Immature natural killer cell (primary cell): ENCODE measurements at places on chromosomes 16 and 17. TPM values are rescaled to one million over a fixed set of nuclear protein-coding genes. Genes with fewer than 3 reads are reported as not detected.

- H3K4me1 ChIP-seq = peaks cover 10% of the 10 kb centered on the region
- H3K36me3 ChIP-seq = no peaks in the 10 kb centered on the region
- no peak overlapping the region for H3K4me3 ChIP-seq
- H3K27ac ChIP-seq = no peak overlapping the region
- no peak for DNase-seq
Measured at GRCh38 chr17:73933871-73934270, 269.6 kb upstream of the RPL38 start.

DNA sequence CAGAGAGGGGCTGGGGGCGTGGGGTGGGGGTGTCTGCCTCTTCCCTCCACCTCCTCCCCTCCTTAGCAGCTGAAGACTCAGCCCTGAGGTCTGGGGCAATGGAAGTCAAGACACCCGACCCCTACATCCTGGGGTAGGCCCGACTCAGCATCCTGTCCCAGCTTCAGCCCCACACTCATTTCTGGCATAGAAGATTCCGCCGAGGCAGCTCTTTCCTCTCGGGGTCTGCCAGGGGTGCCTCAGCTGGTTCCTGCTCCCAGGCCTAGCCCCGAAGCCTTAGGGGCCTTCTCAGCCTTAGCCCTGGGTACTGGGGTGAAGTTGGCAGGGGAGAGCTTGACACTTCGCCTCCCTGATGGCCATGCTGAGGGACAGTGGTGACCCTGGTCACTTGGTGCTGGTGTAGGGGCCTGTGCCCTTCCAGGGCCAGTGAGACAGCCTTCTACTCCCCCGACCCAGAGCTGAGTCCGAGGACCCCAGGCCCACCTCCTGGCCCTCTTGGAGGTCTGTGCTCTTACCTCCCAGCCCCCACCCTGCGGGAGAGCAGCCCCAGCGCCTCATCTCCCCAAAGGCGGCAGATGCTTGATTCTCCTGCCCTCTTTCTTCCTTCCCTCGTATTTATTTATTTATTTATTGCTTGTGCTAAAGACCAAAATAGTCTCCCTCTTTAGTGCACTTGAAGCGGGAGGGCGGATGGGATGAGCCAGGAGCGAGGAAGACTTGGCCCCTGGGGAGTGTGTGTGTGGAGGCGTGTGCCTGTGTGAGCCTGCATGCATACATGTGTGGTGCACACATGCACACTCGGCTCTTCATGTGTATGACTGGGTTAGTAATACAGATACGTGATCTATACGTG lies 42.5 kb downstream of the KCNJ12 start:
- no peaks in the 10 kb centered on the region for H3K27me3 ChIP-seq
- no peak overlapping the region for H3K4me3 ChIP-seq
- H3K36me3 ChIP-seq = no peaks in the 10 kb centered on the region
- no peaks in the 10 kb centered on the region for H3K4me1 ChIP-seq
- no peak for DNase-seq

DNA sequence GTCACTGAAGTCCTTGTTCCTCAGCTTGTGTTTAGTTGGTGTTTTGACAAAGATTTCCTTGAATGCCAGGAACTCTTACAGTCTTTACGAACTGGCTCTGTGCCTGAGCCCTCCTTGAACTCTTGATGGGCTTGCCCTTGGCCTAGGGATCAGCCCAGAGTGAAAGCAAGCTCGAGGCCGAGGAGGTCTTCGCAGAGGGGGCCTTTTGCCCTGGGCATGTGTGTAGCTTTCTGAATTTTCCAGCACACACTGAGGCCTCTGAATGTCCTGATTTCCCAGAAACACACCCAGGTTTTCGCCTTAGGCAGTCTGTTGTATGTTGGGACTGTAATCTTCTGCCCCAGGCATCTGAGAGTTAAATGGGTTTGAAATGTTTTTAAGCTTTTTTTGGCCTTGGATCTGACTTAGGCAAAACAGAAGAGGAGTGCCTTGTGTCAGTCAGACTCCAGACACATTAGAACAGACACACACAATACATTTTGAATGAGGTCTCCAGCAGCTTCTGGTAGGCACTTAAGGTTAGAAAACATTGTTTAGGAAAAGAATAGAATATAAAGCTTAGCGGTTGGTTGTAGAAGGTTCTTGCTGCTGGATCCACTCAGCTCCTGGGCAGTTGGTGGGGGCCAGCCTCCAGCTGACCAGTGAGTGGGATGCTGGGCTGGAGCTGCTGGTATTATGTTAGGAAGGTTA lies 17.1 kb downstream of the FOXK2 start:
- H3K36me3 ChIP-seq = no peaks in the 10 kb centered on the region
- H3K27ac ChIP-seq = peak overlapping the region; percentile 71
- peaks cover 1% of the 10 kb centered on the region for H3K27me3 ChIP-seq

DNA sequence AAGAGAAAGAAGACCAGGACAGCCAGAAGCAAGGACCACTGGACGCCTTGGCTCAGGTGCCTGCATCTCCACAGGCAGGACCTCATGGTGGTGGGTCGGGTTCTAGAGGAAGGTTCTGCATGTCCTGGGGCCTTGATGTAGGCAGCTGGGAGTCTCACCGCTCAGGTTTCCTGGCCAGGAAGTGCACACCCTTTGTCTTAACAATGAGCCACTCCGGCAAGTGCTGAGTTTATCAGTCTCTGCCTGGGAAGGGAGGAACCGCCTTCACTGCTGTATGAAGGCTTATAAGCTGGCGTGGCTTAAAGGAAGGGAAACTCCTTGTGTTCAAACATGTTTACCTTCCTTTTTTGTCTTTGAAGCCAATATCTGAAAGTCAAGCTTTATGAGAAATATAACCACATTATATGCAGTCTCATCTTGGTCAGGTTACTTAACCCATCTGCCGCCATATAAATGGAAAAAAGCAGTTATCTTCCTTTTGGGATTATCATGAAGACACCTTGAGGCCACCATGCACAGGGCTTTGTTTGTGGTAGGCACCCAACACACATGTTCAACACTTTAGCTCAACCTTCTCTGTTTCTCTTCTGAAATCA lies at the start of gene ST6GALNAC1:
Gene ST6GALNAC1, minus strand, starts transcription at position 205 of the 596 bp plus-strand sequence. Its CDS starts 119 bp downstream, at position 86.
- no peaks in the 10 kb centered on the region for H3K4me1 ChIP-seq
- no peaks in the 10 kb centered on the region for H3K27me3 ChIP-seq
- no peak within 1 kb of the TSS for H3K27ac ChIP-seq
- no peak within 1 kb of the TSS for H3K4me3 ChIP-seq
- no peak for DNase-seq
- H3K36me3 ChIP-seq = peaks cover 4% of the 10 kb centered on the region

- H3K36me3 ChIP-seq = peaks cover 33% of the 10 kb centered on the region
- no peaks in the 10 kb centered on the region for H3K27me3 ChIP-seq
- DNase-seq = no peak
- no peak overlapping the region for H3K4me3 ChIP-seq
- no peak overlapping the region for H3K27ac ChIP-seq
Measured at GRCh38 chr16:70756071-70756470, 44.9 kb downstream of the VAC14 start.

GRCh38 chr16:3681206-3681605 lies 26.7 kb downstream of the DNASE1 start:
- H3K4me3 ChIP-seq = no peak overlapping the region
- H3K4me1 ChIP-seq = no peaks in the 10 kb centered on the region
- H3K36me3 ChIP-seq = no peaks in the 10 kb centered on the region
- DNase-seq = no peak
- H3K27ac ChIP-seq = no peak overlapping the region
- no peaks in the 10 kb centered on the region for H3K27me3 ChIP-seq

Gene AKTIP
- 23.3 TPM for polyA plus RNA-seq

DNA sequence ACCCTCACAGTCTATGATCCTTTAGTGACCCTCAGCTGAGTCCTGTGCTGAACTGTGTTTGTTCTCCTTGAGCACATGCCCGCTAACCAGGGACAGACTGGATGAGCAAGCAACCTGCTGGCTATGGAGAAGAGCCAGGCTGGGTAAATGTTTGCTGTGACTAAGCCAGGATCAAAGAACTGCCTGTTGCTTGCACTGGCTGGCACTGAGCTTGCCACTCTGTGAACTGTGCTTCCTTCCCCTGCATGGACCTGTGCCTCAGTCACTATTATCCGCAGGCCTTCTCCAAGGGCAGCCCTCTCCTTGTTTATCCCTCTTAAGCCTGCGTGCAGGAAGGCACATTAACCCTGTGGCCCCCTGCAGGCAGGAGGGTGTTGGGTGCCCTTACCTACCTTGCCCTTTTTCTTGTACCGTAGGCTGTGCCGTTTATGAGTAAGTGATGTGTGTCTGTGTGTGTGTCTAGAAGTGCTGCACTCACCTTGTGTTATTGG lies 7.4 kb downstream of the PNPO start:
- no peaks in the 10 kb centered on the region for H3K36me3 ChIP-seq
- no peak overlapping the region for H3K4me3 ChIP-seq
- peaks cover 23% of the 10 kb centered on the region for H3K4me1 ChIP-seq
